Left lobe of liver (tissue), 2 donors: ENCODE measurements at places on chromosomes 6 and 20. TPM values are rescaled to one million over a fixed set of nuclear protein-coding genes. Genes with fewer than 3 reads are reported as not detected.

The TREML2 gene
- total RNA-seq, result 0.08 TPM

The KCNK5 gene
- total RNA-seq, result 62.3 TPM

The NR2E1 gene
- not detected for total RNA-seq

The SLC4A11 gene
- total RNA-seq, result 0.18 TPM

The AIF1 gene
- 7.2 TPM for total RNA-seq

The TRIM26 gene
- total RNA-seq, result 47.2 TPM

The GPLD1 gene
- total RNA-seq, result 53.1 TPM

The SLC22A16 gene
- not detected for total RNA-seq

The PGBD1 gene
- total RNA-seq, result 1.0 TPM

The TRIM40 gene
- not detected for total RNA-seq

The FBXO9 gene
- 70.2 TPM for total RNA-seq

The ZNF217 gene
- 11.1 TPM for total RNA-seq

The TMEM244 gene
- not detected for total RNA-seq

The HMGCLL1 gene
- total RNA-seq, result 0.23 TPM

The SYCP2L gene
- total RNA-seq, result 0.43 TPM

The TRAPPC3L gene
- not detected for total RNA-seq

The KCNQ5 gene
- not detected for total RNA-seq

The HRH3 gene
- not detected for total RNA-seq

The CDH26 gene
- total RNA-seq, result 0.38 TPM

The SALL4 gene
- total RNA-seq, result 1.3 TPM

The GHRH gene
- not detected for total RNA-seq

The RAB22A gene
- 8.0 TPM for total RNA-seq

The ANGPT4 gene
- total RNA-seq, result 0.05 TPM

The IDH3B gene
- total RNA-seq, result 46.9 TPM

The SH3BGRL2 gene
- 30.3 TPM for total RNA-seq

The SLC17A4 gene
- 19.2 TPM for total RNA-seq

The MLN gene
- not detected for total RNA-seq

The DEFB132 gene
- 0.15 TPM for total RNA-seq

The NKX2-2 gene
- total RNA-seq, result not detected

The ESF1 gene
- 4.2 TPM for total RNA-seq

The SLC17A1 gene
- 8.7 TPM for total RNA-seq

The GABRR1 gene
- total RNA-seq, result not detected

The CCN2 gene
- 6.7 TPM for total RNA-seq

The AK9 gene
- total RNA-seq, result 1.6 TPM

The RAET1L gene
- total RNA-seq, result not detected

The SIRPG gene
- not detected for total RNA-seq

The RSPH9 gene
- total RNA-seq, result not detected

The OR12D3 gene
- total RNA-seq, result not detected

The HLA-DRA gene
- total RNA-seq, result 24.4 TPM

The NSFL1C gene
- total RNA-seq, result 43.5 TPM

The SLC22A3 gene
- 34.5 TPM for total RNA-seq

The TUBB2A gene
- 64.5 TPM for total RNA-seq
